ENCODE measurements at places on chromosomes 5 and 9.

DNA sequence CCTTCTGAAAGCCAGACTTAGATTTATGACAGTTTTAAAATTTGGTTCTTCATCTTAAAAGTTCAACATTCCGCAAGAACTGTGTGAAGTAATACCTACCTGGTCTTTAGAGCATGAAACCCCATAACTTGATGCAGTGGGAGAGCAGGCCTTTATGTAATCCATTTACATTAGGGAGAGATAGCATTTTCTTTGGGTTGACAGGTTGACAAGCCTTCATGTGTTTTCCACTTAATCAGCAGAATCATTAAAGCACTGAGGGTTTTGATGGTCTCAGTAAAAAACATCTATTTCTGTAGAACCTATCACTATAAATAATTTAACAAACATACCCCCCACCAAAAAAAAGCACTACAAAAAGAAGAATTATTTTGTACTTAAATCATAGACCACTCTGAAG, 121.6 kb upstream of the KIF2A start:
- DNase-seq: no peak

- DNase-seq: peak; percentile 38
Measured at GRCh38 chr9:96376891-96377874, 6.3 kb downstream of the SLC35D2 start.

DNA sequence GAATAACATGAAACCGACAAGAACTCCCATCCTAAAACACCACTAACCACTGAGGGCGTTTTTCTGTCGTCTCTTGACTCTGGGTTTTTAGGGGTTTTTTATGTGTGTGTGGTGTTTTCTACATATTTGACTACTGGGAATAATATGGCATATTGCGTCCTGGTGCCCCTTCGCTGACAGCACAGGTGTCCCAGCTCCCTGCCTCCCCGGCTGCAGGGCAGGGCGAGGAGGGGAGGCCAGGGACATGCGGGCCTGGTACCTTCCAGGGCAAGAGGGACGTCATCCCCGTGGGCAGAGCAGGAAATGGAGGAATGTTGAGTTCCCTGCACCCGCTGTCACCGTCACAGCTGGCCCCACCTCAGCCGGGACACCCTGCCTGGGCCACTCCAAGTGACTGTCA, 34.8 kb downstream of the VAV2 start:
- DNase-seq: no peak

DNA sequence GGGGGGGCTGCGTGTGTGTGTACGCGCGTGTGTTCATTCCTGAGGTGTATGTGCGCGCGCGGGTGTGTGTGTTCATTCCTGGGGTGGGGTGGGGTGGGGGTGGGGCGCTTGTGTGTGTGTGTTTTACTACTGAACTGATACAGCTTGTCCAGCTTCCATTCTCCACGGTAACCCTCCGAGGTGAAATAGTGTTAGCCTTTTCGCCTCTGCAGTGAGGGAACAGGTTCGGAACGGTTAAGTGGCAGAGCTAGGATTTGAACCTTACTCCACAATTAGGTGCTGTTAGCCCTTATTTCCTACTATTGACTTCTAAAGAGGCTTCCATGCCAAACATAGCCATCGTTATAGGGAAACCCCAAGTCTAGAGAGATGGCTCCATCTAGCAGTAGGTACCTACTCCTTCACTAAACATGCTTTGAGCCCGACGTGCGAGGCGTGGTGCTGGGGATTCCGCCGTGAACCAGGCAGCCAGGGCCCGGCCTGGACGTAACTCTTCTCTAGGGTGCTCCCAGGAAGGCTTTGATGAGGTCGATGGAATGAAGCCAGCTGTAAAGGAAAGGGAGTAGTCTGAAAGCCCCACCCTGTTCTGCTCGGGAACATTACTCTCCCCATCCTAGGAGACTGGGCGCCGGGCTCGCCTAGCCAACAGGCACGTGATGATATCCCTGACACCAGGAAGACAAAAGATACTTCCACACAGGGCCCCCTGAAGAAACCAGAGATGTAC, 782 bp upstream of the SKP1 start:
- peak; percentile 9 for DNase-seq

- no peak for DNase-seq
Measured at GRCh38 chr9:86175743-86176456, 76.5 kb upstream of the GOLM1 start.

GRCh38 chr5:38069360-38069759, 189.0 kb upstream of the EGFLAM start:
- no peak for DNase-seq

DNA sequence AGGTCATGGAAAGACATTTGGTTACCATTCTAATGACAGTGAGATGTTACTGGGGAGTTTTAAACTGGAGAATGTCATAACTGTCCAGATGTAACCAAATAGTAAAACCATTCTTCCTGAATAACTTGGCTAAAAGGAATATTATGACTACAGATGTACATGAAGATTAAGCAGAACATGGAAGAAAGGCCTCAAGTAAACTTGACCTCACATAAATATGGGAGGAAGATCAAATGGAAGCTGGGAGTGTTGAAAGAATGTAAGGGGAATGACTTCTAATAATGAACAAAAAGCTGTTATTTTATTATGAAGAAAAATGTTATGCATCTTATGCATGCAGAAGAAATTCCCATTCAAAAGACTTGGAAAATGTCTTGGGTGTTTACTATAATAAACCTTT, 107.7 kb upstream of the CDKN2B start:
- no peak for DNase-seq

DNA sequence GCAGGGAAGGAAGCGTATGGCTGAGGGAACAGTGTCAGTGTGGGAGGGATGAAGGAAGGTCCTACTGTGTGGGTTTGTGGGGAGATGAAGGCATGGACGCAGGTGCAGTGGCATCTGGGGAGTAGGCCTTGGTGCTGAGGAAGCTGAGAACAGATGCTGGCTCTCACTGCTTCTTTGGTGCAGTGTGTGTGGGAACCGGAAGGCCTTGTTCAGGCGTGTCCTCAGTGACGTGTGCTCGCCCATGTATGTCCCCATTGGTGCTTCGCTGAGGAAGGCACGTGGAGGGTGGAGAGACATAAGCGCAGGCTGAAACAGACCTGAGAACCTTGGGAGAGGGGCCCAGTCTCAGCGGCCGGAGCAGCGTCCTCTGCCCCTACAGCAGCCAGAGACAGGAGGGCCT, 18.7 kb downstream of the ADAMTS13 start:
- no peak for DNase-seq

GRCh38 chr5:71533615-71534014, 53.5 kb upstream of the MCCC2 start:
- DNase-seq: peak; percentile 28
